CD4-positive, alpha-beta T cell treated with Interleukin-4 for 1 hour (primary cell): ENCODE measurements at places on chromosomes 7 and 10.

DNA sequence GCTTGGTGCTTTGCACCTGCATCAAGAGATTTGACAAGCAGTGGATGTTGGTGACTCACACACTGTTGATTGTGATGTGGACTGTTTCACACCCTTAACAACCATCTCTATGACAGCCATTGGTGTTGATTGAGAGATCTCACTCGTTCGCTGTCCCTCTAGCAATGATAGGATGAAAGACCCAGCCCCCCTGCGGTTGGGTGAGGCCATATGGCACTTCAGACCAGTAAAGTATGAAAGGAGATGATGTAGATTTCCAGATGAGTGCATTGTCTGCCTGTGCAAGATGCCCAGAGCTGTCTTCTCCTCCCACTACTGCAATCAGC lies 138.7 kb upstream of the PRR15 start:
- DNase-seq, result no peak

DNA sequence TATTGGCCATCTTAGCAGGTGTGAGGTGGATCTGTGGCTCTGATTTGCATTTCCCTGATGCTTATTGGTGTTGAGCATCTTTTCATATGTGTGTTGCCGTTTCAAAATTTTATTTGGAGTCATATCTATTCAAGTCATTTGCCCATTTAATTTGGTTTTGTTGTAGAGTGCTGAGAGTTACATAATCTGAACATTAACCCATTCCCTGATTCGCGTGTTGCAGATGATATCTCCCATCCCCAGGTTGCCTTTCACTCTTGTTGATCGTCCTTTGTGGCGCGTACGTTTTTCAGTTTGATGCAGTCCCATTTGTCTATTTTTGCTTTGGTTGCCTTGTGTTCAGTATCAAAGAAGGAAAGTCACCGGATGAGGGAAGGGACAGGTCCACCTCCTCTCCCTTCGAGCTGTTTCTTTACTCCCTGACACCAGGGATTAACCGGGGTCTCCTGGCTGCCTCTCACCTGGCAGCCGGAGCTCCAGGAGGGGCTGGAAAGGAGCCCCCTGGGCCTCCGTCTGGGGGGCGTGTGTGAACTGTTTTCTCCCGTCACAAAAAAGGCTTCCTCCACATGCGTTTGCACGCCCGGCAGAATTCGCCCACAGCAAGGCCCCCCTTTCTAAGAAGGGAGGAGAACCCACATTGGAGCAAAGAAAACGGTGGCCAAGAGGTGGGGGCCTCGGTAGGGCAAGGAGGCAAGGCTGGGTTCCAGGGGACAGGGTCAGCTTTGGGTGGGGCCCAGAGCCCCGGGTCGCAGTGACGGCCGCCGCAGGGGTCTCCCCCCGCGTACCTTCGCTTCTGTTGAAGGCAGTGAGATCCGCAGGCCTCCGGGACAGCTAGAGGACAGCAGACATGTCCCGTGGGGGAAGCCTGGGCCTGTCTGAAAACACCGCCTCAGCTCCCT lies 8.3 kb downstream of the MNX1 start:
- no peak for DNase-seq

DNA sequence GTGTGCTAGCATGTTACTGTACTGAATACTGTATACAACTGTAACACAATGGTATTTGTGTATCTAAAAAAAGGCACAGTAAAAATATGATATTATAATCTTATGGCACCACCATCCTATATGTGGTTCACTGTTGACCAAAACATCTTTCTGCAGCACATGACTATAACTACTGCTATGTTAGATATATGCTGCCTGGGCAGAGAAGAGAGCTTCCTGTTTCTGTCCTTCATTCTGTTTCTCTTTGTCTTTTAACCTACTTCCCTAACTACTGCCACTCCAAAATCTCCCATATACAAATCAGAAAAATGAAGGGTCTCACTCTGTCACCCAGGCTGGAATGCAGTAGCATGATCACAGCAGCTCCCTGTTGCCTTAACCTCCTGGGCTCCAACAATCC lies 8.8 kb upstream of the FGL2 start:
- no peak for DNase-seq

DNA sequence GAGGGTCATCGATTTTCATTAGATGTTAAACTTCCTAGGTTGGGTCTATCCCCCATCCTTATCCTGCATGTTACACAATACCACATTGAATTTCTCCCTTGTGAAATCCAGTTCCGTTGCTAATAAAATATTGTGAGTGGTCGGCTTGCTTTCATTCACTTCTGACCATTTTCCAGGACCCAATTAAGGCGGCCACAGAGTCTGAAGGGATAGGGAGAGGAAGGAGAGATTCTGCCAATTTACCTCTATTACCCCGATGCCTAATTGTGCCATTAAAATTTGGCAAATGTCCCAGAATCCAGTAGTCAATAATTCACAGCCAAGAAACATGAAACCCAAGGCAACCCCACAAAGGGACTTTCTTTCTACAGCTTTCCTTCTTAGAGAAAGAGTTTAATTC lies 129.9 kb downstream of the IPMK start:
- DNase-seq, result no peak

DNA sequence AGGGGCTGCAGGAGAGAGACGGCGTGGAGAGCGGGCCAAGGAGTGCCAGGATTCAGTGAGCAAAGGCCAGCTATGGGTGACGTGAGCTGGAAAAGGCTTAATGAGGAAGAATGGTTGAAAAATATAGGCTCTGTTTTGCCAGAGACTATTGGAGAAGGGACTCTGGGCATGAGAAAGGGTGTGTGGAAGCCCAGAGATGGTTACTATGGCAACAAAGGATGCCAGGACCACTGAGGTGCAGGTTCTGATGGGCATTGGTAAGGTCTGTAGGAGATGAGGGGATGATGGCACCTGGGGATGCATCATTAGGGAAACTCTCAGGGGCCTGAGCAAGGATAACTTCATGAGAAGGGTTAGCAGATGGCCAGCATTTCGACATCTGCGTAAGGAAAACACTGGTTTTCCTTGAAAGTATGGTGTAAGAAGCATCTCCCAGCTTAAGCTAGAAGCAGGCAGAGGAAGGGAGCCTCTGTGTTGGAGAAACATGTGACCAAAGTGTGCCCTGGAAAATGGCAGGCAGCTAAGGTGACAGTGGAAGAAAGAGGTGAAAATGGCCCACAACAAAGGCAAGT lies 21.6 kb upstream of the FAM180A start:
- DNase-seq, result no peak

GRCh38 chr10:28284126-28284525 lies 18.7 kb downstream of the MPP7 start:
- no peak for DNase-seq

DNA sequence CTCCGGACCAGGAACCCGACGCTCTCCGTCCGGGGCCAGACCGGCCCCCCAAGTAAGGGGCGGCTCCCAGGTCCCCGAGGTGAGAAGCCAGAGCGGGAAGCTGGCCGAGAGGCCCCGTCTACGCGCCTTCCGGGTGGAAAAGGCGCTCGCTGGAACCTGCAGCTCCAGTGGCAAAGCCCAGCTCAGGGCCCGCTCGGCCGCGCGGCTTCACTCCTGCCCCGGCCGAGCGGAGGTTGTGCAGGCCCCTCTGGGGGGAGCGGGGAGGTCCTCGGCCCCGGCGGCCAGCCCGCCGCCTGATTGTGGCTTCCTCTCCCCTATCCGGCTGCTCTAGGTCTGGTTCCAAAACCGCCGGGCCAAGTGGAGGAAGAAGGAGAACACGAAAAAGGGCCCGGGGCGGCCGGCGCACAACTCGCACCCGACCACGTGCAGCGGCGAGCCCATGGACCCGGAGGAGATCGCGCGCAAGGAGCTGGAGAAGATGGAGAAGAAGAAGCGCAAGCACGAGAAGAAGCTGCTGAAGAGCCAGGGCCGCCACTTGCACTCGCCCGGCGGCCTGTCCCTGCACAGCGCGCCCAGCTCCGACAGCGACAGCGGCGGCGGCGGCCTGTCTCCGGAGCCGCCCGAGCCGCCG lies 2.9 kb downstream of the UNCX start:
- no peak for DNase-seq

GRCh38 chr7:8105449-8106095 lies 137.0 kb downstream of the GLCCI1 start:
- no peak for DNase-seq

DNA sequence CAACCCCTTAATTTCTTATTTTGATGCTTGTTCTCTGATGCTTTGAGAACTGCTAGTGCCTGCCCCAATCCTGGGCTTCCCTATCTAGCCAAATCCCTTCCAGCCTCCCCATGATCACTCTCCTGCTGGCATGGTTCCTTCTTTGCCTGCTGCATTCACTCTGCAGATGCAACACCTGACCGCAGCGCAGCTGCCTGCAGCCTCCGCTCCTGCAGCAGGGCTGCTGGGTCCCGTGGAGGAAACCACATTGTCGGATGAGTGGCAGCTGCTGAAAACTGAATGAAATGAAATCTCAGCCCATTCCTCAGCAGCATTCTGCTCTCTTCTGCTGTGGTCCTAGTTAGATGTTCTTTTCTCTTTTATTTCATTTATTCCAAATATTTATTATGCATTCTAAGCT lies 320.3 kb downstream of the CCDC3 start:
- no peak for DNase-seq

DNA sequence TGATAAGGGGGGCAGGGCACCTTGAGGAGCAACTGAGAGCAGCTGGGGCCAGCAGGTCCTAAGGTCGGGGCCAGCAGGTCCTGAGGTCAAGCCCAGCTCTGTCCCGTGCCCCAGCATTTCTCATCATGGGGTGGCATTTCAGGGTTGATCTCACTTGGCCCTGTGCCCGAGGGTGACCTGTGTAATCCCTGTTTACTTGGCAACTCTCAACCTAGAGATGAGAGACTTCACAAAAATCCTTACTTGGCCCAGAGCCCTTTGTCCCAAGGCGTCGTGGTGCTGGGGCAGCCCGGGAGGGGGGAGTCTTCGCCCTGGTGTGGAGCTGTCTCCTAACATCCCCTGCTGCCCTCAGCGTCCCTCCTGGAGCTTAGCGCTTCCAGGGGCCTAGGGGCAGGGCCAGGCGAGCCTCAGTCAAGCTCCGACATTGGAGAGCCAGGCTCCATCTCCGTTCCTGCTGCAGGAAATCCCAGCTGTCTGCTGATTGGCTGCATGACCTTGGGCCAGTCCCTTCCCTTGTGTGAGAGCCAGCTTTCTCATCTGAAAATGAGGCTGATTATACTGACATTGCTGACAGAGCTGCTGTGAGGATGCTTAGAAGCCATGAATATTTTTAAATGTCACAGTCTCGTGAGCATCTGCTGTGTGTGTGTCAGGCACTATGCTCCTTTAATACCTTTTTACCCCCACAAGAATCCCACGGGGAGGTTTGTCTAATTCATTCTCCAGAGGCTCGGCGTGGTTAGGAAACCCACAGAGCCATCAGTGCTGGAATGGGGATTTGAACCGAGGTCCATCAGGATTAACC lies 94.3 kb downstream of the ZMIZ1 start:
- DNase-seq, result no peak

GRCh38 chr10:44881649-44882048 lies 29.5 kb upstream of the TMEM72 start:
- no peak for DNase-seq

- no peak for DNase-seq
These were observed 36.1 kb downstream of the GPRIN2 start for GRCh38 chr10:46520381-46520780.

GRCh38 chr10:72083790-72084459 lies 4.4 kb downstream of the SPOCK2 start:
- DNase-seq, result peak; percentile 75

DNA sequence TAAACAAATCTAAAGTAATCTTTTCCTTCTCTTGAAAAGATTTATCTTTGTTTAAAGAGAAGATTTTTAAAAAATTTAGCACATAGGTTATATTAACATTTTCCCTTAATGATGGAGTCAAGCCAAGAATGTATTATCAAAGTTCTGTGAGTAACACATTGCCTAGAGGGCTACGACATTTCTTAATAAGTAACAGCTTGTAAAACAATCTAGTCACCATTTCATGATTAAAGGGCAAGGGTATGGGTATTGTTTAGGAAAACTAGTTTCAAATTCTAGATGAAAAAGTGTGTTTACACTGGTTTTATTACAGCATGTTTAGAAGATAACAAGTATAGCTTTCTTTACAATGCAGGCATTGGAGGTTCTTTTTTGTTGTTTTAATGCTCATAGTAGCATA lies 28.6 kb upstream of the LAMB4 start:
- DNase-seq, result no peak

DNA sequence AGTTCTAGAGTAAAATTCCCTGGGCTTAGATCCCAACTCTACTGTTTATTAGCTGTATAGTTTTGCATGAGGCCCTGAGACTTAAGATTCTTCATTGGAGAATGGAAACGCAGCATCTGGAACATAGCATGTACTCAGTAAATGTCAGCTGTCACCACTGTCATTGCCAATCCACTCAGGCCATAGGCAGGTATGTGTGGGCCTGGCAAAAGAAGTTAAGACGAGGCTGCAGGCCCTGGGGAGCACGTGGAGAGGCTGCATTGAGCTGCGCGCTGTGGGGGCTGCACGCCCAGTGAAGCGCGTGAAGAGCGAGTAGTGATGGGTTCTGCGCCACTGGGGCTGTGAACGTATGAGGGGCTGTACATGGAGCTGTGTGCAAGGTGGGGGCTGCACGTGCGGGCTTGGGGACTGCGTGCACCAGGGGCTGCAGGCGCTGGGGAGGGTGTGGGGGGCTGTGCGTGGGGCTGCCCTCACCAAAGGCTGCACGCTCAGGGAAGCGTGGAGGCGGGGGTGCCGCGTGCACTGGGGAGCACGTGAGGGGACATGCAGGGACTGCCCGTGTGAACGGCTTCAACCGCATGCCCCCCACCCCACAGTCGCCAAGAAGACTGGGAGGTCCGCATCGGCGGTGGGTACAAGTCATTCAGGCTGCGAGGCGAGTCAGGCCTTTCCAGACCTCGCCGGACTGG lies 85.5 kb downstream of the PRR15 start:
- DNase-seq, result no peak

DNA sequence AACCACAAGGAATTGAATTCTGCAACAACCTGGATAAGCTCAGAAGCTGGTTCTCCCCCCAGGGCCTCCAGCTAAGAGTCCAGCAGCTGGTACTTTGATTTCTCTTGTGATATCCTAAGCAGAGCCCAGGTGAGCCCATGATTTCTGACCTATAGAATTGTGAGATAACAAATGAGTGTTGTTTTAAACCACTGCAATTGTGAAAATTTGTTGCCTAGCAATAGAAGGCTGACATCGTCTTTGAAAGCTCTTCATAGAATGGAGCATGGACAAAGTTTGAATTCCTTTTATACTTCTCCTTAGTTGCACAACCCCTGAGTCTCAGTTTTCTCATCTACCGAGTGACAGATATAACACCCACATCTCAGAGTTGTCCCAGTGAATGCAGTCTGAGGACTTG lies 129.9 kb downstream of the TEX36 start:
- DNase-seq, result no peak

DNA sequence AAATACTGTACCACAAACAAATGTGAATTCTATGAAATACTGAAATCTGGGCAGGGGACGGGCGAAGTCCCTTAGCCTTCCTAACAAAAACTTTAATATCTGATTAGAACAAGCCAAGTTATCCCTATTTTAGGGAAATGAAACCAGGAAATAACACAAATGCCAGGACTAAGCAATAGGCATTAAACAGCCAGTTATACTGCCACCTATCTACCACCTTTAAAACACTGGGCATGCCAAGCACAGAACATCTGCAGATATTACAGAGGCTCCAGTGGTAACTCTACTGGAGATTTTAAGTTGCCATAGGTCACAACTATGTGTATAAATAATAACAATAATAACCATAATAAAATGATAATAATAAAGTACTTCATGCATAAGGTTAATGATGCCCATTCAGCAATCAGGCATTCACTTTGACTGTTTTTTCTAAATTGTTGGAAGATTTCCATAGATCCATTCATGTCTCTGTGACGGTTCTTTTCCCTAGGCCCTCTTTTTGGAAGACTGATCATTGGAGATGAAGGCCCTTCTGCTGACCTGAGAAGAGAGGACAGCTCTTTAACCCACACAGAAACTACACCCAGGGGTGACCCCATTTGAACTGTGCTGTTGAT lies 195.7 kb downstream of the CACNA2D1 start:
- no peak for DNase-seq

GRCh38 chr7:30352169-30352568 lies 67.8 kb downstream of the ZNRF2 start:
- DNase-seq, result no peak
